ENCODE measurements at places on chromosomes 13 and 19.

- DNase-seq, result no peak
These were observed 41.9 kb upstream of the PSG9 start for GRCh38 chr19:43311256-43311655.

GRCh38 chr13:30149248-30149647 lies 158.1 kb downstream of the KATNAL1 start:
- DNase-seq, result no peak

- peak; percentile 74 for DNase-seq
These were observed 44.5 kb downstream of the RFX2 start for GRCh38 chr19:6065685-6066374.

DNA sequence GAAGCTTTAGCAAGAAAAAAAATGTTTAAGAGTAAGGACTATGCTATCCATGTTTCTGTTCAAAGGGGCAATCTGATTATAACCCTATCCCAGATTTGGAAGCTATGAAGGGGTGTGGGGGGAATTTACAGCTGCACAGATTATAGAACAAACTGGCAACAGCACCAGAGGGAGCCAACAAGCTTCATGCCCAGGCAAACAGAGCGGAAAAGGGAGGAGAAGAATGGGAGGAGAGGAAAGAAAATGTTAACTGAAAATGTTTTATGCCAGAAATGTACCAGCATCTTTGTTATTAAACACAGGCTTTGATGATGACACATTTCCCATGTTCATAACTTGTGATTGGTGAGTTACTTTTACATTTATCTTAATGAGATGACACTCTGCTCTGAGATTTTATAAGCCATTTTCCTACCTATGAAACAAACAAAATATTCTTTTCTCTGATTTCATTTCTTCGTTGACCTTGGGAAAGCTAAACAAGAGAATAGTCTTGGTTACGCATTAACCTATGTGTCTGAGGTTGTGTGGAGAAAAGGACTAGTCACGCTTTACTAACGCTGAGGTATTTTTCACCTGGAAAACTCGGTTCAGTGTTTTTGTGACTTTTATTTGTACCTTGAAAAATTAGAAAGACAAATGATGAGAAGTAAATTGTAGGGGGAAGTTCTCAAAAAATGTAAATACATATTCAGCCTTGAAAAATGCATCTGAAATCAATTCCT lies 235.8 kb upstream of the MIR17HG start:
- DNase-seq, result no peak

DNA sequence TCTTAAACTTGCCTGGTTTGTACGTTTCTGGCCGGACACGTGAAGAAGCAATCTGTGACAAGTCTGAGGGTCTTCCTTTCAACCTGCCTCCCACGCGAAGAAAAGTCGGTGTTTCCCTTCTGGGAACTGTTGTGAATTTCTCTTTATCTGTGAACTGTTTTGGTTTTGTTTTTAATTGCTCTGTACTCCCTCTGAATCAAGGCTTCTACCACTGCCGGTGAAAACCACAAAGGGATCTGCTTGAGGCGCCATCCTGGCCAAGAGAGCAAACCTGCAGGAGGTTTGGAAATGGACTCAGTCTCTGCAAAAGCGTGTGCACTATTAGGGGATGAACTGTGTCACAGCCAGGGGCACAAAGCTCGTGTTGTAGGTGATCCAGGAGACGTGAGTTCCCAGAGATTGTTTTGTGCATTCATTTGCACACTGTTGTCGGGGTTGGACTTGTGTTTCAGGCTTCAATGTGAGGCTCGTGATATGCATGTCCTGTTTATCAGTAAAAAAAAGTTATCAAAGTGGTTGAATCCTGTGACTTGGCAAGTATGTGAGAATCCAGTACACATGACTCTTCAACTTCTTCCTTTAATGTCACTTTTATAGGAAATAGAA lies 9.7 kb downstream of the SIGLEC8 start:
- no peak for DNase-seq

GRCh38 chr13:102814025-102814607 lies 15.2 kb downstream of the BIVM start:
- no peak for DNase-seq

DNA sequence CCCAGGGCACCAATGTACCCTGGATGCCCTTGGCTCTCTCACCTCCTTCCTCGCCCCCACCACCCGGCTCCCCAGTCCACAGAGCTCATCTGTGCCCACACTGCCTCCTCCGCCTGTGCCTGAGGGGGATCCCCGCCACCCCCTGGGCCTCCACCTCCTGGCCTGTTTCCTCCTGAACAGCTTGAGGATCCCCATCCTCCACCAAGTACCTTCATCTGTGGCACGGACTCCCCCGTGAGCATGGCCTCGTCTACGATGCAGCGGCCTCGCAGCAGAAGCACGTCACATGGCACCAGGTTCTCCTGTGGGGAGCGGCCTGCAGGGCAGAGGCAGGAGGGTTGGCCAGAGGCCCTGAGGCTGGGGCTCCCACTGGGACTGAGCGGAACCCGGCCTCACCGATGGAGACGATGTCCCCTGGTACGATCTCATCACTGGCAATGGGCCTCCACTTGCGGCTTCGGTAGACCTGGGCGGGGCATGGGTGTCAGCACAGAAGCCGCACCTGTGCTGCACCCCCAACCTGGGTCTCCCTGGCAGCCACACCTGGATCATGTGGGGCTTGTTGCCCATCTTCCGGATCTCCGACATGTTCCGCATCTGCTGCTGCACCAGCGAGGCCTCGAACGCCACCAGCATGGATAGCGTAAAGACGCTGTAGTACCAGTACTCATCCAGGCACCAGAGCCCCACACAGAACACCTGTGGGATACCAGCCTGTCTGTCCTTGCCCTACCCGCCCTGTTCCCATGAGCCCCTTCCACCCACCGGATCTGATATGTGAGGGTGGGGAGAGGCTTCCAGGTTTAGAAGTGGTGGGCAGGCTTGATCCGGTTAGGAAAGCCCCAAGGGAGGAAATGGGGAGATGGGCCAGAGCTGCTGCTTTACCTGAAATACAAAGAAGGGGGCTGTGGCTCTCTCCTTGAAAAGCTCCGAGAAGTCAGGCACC lies 6.8 kb downstream of the ATP13A1 start:
- DNase-seq, result no peak

GRCh38 chr13:99976575-99976974 lies 5.0 kb upstream of the ZIC5 start:
- DNase-seq, result no peak

DNA sequence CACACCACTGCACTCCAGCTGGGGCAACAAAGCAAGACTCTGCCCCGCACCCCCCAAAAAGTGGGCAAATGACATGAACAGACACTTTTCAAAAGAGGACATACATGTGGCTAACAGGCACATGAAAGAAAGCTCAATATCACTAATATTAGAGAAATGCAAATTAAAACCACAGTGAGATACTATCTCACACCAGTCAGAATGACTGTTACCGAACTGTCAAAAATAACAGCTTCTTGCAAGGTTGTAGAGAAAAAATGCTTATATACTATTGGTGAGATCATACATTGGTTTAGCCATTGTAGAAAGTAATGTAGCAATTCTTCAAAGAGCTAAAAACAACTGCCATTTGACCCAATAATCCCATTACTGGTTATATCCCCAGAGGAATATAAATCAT lies 99.5 kb upstream of the SPATA13 start:
- DNase-seq, result no peak

DNA sequence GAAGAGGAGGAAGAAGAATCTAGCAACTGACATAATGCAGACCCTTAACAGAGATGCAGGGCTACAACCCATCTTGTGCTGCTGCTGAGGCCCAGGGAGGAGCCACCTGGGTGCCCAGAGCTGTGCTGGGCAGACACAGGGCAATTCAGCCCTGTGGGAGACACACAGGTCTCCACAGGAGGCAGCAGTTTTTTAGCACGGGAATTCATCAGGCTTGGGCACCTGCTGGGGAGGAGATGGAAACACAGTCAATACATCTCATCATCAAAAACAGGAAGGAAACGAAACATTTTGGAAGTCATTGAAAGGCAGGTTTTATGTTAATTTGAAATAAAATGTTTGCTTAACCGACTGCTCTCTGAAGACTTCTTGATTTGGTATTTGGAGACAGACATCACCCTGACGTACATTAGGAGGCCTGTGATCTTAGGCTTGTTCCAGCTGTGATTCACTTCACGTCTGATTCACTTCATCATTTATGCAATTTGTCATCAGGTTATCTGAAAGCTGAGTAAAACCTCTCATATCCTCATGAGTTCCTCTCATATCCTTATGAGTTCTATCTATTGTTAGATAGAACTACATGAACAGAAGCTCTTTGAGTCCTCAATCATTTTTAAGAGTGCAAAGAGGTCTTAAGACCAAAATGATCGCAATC lies 77.4 kb downstream of the CYSLTR2 start:
- no peak for DNase-seq

DNA sequence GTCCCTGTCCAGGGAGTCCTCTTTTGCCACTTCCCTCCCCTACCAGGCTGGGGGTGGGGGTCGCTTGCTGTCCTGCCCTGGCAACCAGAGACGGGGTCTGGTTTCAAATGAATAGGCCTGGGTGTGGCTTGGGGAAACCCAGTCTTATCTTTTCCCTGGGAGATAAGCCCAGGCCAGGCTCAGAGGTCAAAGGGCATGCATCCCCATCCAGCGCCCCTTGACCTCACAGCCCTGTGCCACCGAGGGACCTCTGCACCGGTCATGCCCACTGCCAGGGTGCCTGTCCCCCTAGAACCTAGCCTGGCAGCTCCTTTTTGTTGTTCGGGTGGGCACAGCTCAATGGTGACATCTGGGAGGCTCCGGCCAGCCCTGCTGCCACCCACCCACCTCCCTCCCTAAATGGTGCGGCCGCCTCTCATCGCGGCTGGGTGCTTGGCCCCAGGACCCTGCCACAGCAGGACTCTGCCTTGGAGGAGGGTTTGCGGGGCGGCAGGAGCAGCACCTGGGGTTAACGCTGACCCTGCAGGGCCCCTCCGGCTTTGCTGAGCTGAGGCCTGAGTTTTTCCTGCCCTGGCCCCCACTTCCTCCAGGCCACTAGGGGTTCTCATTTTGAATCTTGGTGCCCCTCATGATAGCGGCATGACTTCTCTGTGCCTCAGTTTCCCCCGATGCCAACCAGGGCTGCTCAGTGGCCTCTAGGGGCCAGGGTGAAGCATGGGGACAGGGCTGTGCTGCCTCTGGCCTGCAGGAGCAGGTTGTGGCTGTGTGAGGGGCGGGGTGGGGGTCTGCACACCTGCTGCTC lies 2.9 kb upstream of the CERS1 start:
- DNase-seq, result no peak

DNA sequence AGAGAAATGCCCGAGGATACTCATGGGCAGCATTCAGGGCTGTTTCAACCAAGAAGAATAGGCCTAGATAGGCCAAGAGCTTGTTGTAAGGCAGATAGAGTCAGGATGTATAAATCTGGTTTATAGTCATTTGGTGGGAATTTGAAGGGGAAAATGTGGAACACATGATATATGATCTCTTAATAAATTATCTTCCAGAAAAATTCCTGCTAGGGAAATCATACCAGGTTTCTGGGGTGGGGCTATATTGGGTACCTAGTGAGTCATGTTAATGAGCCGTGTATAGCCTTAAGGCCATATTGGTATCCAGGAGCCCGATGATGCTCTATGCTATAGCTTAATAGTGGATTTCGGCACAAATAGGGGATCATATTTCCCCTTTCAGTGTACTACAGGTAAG lies 51.5 kb upstream of the HTR2A start:
- no peak for DNase-seq

GRCh38 chr19:53942001-53942786 lies 20.5 kb upstream of the CACNG8 start:
- DNase-seq, result no peak

GRCh38 chr13:40445557-40445990 lies 220.9 kb downstream of the FOXO1 start:
- DNase-seq, result peak; percentile 19

DNA sequence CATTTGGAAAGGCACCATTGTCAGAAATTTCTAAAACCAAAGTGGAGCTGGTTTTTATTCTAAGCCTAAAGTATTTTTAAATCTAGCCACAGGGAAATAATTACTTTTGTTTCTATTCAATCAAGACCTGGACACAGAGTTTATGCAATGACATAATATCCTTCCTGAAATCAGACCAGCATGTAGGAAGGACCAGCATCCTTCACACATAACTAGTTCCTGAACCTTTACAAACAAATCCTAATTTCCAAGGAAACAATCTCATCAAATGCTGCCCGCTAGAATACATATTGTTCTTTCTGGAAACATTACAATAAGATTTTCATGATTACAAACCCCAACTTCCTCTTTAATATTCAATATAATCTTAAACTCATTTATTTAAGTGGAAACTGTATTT lies 1.5 kb downstream of the STARD13 start:
- no peak for DNase-seq

GRCh38 chr13:92823059-92823458 lies 403.5 kb upstream of the GPC6 start:
- DNase-seq, result no peak

DNA sequence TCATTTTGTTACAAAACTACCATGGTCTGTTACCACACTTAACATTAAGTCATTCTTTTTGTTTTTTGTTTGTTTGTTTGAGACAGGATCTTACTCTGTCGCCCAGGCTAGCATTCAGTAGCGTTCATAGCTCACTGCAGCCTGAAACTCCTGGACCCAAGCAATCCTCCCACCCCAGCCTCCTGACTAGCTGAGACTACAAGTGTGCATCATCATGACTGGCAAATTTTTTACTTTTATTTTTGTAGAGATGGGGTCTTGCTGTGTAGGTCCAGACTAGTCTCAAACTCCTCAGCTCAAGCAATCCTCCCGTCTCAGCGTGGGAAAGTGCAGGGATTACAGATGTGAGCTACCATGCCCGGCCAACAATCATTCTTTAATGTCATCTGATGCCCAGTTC lies 3.3 kb downstream of the ALDH16A1 start:
- no peak for DNase-seq

- DNase-seq, result no peak
These were observed 6.3 kb downstream of the KCTD12 start for GRCh38 chr13:76879883-76880270.

GRCh38 chr13:99636306-99636705 lies 135.0 kb downstream of the TM9SF2 start:
- no peak for DNase-seq

GRCh38 chr13:31096654-31097302 lies 64.9 kb downstream of the HSPH1 start:
- no peak for DNase-seq

DNA sequence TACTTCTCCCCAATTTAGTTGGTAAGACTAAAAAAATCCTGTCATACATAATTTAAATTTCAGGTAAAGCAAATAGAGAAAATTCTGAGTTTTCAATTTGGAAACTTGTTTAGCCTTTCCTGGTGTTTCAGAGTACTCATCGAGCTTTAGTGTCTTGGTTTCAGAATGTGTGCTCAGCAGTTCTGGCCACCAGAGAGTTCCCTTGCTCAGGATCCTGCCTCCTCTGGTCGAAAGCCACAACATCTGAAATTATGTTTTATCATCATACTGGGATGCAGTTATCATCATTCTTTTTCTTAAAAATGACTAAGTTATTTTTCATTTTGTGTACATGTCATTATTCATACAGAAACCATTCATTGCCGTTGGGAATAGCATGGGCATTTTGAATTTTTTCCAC lies 263.2 kb upstream of the SPRY2 start:
- DNase-seq, result no peak
